ENCODE measurements at places on chromosomes 3 and 15.

DNA sequence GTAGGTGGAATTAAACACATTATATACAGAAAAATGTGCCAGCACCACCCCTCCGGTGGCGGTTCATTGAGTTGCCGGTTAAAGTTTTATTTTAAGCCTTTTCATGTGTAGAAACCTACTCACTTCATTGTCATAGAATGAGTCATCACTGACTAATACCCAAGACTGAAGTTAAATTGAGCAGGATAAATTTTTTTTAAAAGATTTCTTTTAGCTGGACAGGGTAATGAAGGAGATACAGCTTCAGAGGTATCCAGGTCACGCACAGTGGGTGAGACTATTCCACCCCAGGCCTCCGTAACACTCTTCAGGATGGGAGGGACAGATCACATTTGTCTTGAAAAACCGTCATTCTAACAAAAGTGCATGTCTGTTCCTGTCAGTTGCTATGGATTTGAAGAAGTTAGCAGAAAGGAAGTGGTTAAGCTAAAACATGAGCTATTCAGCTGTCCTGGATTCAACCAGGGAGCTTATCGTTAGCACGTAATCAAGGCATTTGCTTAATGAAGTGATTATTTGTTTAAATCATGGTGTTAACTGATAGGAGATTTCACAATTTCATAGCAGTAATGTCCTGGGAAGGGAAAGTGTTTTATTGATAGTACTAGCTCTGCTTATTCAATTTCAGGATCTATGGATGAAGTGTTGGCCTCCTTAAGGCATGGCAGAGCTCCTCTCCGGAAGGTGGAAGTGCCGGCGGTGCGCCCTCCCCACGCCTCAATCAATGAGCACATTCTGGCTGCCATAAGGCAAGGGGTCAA, 23.4 kb downstream of the WHAMM start:
- no peak for DNase-seq

DNA sequence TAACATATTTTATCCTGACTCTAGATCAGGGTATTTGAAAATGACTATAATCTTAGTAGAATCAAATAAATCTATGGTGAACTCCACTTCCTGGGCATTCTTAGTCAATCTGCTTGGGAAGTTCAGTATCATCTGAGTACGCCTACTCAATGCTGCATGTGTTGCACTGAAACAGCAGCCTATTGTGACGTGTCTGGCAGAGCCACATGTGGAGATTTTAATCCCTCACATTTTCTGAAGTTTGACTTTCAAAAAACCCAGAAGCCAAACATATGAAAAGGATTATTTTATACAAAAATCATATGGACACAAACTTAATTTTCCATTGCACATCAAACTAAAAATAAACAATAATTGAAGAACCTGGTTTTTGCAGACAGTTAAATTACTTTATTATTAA, 798.3 kb downstream of the ROBO1 start:
- no peak for DNase-seq

- no peak for DNase-seq
Measured at GRCh38 chr3:146747928-146748327, 142.8 kb upstream of the PLSCR5 start.

- DNase-seq = no peak
Measured at GRCh38 chr3:151900460-151900859, 27.0 kb downstream of the SUCNR1 start.

- no peak for DNase-seq
Measured at GRCh38 chr15:66938114-66938830, 127.1 kb upstream of the SMAD3 start.

- no peak for DNase-seq
Measured at GRCh38 chr3:31948280-31948679, 32.8 kb downstream of the OSBPL10 start.

DNA sequence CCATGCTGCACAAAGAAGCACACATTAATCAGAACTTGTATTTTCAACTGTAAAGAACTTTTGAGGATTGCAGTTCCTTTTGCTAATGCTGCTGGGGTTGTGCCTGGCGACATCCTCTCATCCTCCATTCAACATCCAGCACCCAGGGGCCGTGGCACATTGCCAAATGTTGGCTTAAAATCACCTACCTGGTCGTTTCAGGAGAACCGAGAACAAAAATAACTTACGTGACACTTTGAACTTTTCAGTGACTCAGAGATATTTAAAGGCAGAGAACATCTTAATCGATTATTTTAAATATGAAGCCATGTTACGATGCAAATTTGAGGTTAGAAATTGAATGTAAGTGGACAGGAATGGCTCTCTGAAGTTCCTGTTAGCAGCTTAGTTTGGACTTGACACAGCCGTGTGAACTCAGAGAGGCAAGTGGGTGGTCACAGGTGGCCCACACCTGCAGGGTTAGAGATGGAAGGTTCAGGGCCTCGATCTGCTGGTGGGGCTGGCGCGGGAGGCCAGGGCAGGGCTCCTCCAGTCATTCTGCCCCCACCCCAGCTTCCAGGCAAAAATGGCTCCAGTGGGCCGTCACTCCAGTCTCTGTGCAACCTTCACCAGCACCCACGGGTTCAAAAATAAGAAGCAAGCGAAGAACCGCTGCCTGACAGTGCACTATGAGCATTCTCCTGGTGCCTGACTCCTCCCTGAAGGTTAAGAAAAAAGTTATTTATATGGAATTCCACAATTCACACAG, 12.2 kb downstream of the LRRK1 start:
- DNase-seq = no peak

GRCh38 chr3:185732782-185733181, 92.1 kb downstream of the IGF2BP2 start:
- DNase-seq = no peak

Data from effector memory CD8-positive, alpha-beta T cell (primary cell).